ENCODE measurements at places on chromosomes 12 and 14. TPM values are rescaled to one million over a fixed set of nuclear protein-coding genes. Genes with fewer than 3 reads are reported as not detected.

- DNase-seq: peak; percentile 86
Measured at GRCh38 chr12:69897744-69898143, 72.7 kb downstream of the MYRFL start.

DNA sequence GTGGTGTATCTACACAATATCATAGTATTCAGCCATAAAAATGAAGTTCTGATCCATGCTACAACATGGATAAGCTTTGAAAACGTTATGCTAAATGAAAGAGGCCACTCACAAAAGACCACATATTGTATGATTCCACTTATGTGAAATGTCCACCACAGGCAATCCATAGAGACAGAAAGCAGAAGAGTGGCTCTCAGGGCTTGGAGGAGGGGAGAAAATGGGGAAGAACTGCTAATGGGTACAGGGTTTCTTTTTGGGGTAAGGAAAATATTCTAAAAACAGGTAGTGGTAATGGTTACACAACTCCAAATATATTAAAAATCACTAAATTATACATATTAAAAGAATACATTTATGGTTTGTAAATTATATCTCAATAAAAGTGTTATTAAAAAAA, 16.5 kb downstream of the SCNN1A start:
- no peak for DNase-seq

DNA sequence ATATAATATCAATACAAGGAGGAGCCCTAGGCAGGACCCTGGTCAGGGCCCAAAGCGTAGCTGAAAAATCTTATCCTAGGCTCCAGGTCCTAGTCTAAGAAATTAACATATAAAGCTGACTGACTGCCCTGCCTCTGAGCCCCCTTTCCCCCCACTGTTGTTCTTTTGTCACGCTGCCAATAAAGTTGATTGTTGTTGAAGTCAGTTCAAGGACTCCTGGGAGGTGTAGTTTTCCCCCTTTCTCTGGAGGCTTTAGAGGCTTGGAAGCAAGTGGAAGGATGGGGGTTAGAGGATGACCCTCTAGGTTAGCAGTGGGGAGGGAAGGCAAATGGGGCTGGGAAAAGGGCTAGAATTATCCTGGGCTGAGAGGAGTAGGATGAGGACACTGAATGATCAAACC, 3.2 kb downstream of the PPP1R1A start:
- DNase-seq: no peak

- no peak for DNase-seq
Measured at GRCh38 chr14:104446611-104447010, 133.0 kb upstream of the C14orf180 start.

The HOXC6 gene
- total RNA-seq: 4.9 TPM

The EPYC gene
- not detected for total RNA-seq

The ESR2 gene
- not detected for total RNA-seq

The GXYLT1 gene
- 14.6 TPM for total RNA-seq

The NEK9 gene
- 27.6 TPM for total RNA-seq

The POLE2 gene
- total RNA-seq: 5.5 TPM

The OR6C2 gene
- total RNA-seq: not detected

The SMOC1 gene
- total RNA-seq: 4.6 TPM

The GCH1 gene
- total RNA-seq: 3.9 TPM

Measured in GM23248 (cell line).